ENCODE measurements at places on chromosomes 16 and 17. TPM values are rescaled to one million over a fixed set of nuclear protein-coding genes. Genes with fewer than 3 reads are reported as not detected.

DNA sequence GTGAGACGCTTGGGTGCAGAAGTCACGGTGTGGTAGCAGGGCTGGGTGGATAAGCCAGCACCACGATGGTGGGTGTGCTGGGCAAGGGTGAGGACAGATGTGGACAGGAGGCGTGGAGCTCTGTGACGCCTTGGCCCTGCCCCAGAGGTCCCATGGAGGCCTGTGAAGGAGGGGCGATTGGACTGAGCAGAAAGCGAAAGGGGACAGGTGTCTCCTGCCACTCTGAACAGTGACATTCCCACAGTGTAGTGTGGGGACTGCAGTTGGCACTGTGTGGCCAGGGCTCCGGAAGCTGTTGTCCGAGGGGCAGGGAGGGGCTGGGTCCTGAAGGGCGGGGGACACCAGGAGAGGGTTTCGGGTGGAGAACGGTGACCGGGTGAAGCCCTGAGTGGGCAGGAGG is 7.3 kb downstream of the TBC1D24 start:
- no peaks in the 10 kb centered on the region for H3K36me3 ChIP-seq
- DNase-seq: no peak
- no peaks in the 10 kb centered on the region for H3K4me1 ChIP-seq
- no peaks in the 10 kb centered on the region for H3K27me3 ChIP-seq
- H3K4me3 ChIP-seq: no peak overlapping the region

- no peak overlapping the region for H3K4me3 ChIP-seq
- H3K36me3 ChIP-seq: no peaks in the 10 kb centered on the region
- H3K27ac ChIP-seq: no peak overlapping the region
- H3K27me3 ChIP-seq: no peaks in the 10 kb centered on the region
- no peaks in the 10 kb centered on the region for H3K4me1 ChIP-seq
- no peak for DNase-seq
Observed at GRCh38 chr17:52790359-52790955, 631.9 kb upstream of the CA10 start.

Gene ZNF469
- total RNA-seq: 1.7 TPM

GRCh38 chr17:41797377-41797776 is 10.9 kb upstream of the JUP start:
- no peaks in the 10 kb centered on the region for H3K36me3 ChIP-seq
- no peak for DNase-seq
- H3K27ac ChIP-seq: no peak overlapping the region
- no peaks in the 10 kb centered on the region for H3K27me3 ChIP-seq
- H3K4me1 ChIP-seq: peaks cover 35% of the 10 kb centered on the region

GRCh38 chr16:967077-967541 is 3.7 kb downstream of the LMF1 start:
- no peaks in the 10 kb centered on the region for H3K27me3 ChIP-seq
- H3K4me1 ChIP-seq: peaks cover 5% of the 10 kb centered on the region
- H3K27ac ChIP-seq: no peak overlapping the region
- DNase-seq: no peak

GRCh38 chr17:18324140-18325050 is 9.3 kb downstream of the SMCR8 start:
- no peak overlapping the region for H3K27ac ChIP-seq
- DNase-seq: no peak
- H3K4me1 ChIP-seq: peaks cover 15% of the 10 kb centered on the region
- H3K36me3 ChIP-seq: no peaks in the 10 kb centered on the region
- H3K27me3 ChIP-seq: no peaks in the 10 kb centered on the region

Gene IGFBP4
- total RNA-seq: 220 TPM

DNA sequence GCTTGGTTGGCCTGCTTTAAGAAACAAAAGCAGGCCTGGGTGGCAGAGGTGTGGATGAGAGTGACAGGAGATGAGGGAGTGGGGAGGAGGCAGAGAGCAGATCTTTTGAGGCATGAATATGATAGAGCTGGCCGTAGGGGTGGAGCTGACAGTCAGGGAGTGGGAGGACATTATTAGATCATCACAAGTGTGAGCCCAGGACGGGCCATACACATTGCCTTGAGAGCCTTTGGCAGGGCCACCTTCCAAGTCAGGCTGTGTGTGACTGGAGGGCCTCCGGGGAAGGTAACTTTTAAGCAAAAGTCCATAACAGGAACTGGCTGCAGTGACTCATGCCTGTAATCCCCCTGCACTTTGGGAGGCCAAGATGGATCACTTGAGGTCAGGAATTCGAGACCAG is 26.3 kb downstream of the GINS3 start:
- DNase-seq: no peak
- H3K4me1 ChIP-seq: no peaks in the 10 kb centered on the region
- no peak overlapping the region for H3K4me3 ChIP-seq
- H3K36me3 ChIP-seq: no peaks in the 10 kb centered on the region

DNA sequence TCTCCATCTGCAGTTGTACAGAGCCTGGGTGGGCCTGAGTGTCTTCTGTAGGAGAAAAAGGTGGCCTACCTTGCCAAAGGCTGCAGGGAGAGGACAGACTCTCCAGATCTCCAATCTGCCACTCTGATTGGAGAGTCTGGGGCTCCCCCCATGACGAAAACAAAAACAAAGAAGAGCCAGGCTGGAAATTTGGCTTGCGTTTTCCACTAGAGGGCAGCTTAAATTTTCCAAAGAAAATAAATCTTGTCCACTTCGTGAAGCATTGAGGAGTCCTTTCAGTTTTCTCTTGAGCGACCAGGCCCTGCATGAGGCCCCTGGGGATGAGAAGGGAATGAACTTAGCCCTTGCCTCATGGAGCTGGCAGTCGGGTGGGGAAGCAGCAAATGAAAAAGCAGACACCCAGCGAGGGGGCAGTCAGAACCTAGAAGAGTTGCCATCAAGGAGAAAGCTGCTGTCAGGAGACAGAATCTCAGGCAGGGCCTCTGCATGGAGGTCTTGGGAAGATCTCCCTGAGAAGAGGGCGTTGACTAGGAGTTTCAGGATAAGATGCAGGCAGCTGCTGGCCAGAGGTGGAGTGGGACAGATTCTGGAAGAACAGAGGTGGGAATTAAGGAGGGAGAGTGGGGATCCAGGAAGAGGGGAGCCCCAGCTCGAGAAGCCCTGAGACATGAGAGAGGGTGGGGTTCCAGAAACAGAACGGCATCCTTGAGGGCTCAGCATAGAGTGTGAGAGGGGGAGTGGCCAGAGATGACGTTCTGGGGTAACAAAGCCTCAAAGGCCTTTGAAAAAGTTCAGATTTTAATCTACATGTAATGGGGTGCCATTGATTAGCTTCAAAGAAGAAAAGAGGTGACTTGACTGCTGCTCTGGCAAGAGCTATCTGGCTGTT is 8.4 kb upstream of the SHCBP1 start:
- no peaks in the 10 kb centered on the region for H3K27me3 ChIP-seq
- H3K36me3 ChIP-seq: no peaks in the 10 kb centered on the region
- no peak overlapping the region for H3K27ac ChIP-seq
- H3K4me1 ChIP-seq: no peaks in the 10 kb centered on the region
- no peak overlapping the region for H3K4me3 ChIP-seq

Gene ABI3
- total RNA-seq: 4.9 TPM

- DNase-seq: no peak
- H3K4me3 ChIP-seq: no peak overlapping the region
- no peaks in the 10 kb centered on the region for H3K27me3 ChIP-seq
Observed at GRCh38 chr16:66653581-66654350, 42.8 kb downstream of the CMTM4 start.

DNA sequence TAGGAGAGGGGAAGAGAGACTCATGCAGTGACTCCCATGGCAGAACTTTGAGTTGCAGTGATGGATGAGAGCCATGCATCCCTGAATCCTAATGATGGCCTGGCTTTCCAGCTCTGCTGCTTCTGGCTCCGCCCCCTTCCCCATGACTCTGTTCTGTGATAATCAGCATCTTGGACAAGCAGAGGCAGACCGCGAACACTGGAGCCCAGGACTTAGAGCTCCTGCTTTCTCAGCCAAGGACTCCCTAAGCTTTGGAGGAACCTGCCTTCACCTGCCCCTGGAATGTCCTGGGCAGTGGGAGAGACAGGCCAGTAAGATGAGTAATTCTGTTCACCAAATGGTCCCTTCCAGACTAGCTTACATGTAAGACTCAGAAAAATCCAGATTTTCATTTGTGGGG is 12.5 kb downstream of the CCDC92B start:
- H3K4me1 ChIP-seq: no peaks in the 10 kb centered on the region
- no peak overlapping the region for H3K27ac ChIP-seq
- H3K36me3 ChIP-seq: no peaks in the 10 kb centered on the region
- H3K4me3 ChIP-seq: no peak overlapping the region
- no peak for DNase-seq

DNA sequence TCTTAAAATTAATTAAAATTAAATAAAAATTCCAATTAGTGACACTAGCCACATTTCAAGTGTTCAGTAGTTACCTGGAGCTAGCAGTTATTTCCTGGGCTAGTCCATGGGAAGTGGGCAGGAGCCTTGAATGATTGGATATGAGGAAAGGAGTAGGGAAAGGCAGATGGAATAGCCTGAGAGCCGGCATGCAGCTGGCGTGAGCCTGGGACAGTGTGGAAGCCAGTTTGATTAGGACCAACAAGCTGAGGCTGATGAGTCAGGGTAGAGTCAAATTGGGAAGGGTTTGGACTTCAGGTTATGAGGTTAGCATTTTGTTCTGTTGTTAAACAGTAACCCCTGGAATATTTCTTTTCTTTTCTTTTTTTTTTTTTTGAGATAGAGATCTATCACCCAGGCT is 15.3 kb upstream of the GNA13 start:
- no peak for DNase-seq
- H3K27ac ChIP-seq: peak overlapping the region; percentile 89
- no peaks in the 10 kb centered on the region for H3K27me3 ChIP-seq
- no peaks in the 10 kb centered on the region for H3K36me3 ChIP-seq
- no peak overlapping the region for H3K4me3 ChIP-seq
- no peaks in the 10 kb centered on the region for H3K4me1 ChIP-seq

GRCh38 chr16:66300501-66300900 is 66.0 kb upstream of the CDH5 start:
- DNase-seq: no peak
- no peaks in the 10 kb centered on the region for H3K27me3 ChIP-seq
- no peak overlapping the region for H3K27ac ChIP-seq
- no peaks in the 10 kb centered on the region for H3K36me3 ChIP-seq
- no peaks in the 10 kb centered on the region for H3K4me1 ChIP-seq

DNA sequence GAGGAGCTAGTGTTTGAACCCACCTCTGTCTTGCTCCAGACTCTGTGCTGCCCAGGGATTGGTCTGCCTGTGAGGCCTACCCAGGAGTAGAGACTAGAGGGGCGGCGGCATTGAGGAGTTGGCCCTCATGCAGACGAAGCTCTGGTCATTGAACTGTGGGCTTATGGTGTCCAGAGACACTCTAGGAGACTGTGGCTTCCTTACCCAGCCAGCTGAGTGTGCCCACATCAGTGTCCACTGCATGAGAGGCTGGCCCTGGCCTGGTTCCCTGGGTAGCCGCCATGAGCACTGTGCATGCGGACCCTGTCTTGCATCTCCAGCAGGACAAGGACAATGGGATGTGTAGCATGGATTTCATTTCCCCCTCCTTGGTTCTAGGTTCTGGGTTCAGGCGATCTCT is 14.0 kb downstream of the SGSM2 start:
- DNase-seq: no peak
- H3K4me1 ChIP-seq: no peaks in the 10 kb centered on the region
- no peaks in the 10 kb centered on the region for H3K36me3 ChIP-seq
- no peaks in the 10 kb centered on the region for H3K27me3 ChIP-seq

DNA sequence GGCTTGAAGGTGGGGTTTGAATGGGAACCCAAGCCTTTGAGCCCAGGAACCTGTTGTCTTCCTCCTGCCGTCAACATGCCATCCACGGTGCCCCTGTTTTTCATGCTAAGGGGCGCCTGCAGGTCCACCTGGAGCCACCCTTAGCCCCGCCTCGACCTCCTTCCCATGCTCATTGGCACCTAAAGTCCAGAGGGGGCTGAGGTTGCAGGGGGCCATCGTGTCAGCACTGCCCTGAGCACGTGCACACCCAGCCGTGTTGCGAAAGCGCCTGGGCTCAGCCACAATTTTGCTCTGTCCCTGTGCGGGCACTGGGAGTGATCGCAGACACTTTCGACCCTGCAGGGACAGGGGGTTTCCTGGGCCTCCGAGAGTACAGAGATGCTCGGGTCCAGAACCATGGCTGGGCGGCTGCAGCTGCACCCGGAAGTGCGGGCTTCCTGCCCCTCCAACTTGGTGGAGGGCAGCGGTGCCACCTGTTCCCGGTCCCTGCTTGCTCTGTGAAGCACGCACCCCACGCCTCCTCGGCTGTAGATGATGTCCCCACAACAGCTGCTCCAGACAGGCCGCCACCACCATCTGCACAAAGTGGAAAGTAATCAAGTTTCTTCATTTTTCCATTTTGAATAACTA is 454.7 kb downstream of the CDH8 start:
- H3K4me3 ChIP-seq: no peak overlapping the region
- no peak for DNase-seq
- no peaks in the 10 kb centered on the region for H3K4me1 ChIP-seq
- H3K27ac ChIP-seq: no peak overlapping the region

Gene C16orf92
- total RNA-seq: not detected

GRCh38 chr16:66129196-66129595 is 237.3 kb upstream of the CDH5 start:
- H3K27me3 ChIP-seq: no peaks in the 10 kb centered on the region
- H3K4me3 ChIP-seq: no peak overlapping the region
- no peaks in the 10 kb centered on the region for H3K4me1 ChIP-seq
- no peak overlapping the region for H3K27ac ChIP-seq
- H3K36me3 ChIP-seq: no peaks in the 10 kb centered on the region

GRCh38 chr17:80026359-80027042 is 9.2 kb downstream of the TBC1D16 start:
- no peaks in the 10 kb centered on the region for H3K36me3 ChIP-seq
- H3K4me1 ChIP-seq: no peaks in the 10 kb centered on the region
- no peak for DNase-seq
- no peak overlapping the region for H3K27ac ChIP-seq

- peaks cover 9% of the 10 kb centered on the region for H3K27me3 ChIP-seq
- DNase-seq: no peak
Observed at GRCh38 chr17:9021992-9022572, 772 bp downstream of the NTN1 start.

GRCh38 chr17:63289931-63290330 is 156.2 kb downstream of the CYB561 start:
- H3K27me3 ChIP-seq: no peaks in the 10 kb centered on the region
- H3K27ac ChIP-seq: no peak overlapping the region
- no peaks in the 10 kb centered on the region for H3K36me3 ChIP-seq

- no peak overlapping the region for H3K4me3 ChIP-seq
- H3K4me1 ChIP-seq: no peaks in the 10 kb centered on the region
- H3K27me3 ChIP-seq: no peaks in the 10 kb centered on the region
- no peak overlapping the region for H3K27ac ChIP-seq
- H3K36me3 ChIP-seq: no peaks in the 10 kb centered on the region
Observed at GRCh38 chr16:57343221-57343620, 15.4 kb upstream of the CCL22 start.

GRCh38 chr17:74567397-74567796 is at the start of gene CD300H:
CD300H (minus strand) TSS chr17:74567509.
- H3K4me1 ChIP-seq: no peaks in the 10 kb centered on the region
- no peaks in the 10 kb centered on the region for H3K36me3 ChIP-seq
- no peak for DNase-seq
- no peaks in the 10 kb centered on the region for H3K27me3 ChIP-seq
- no peak within 1 kb of the TSS for H3K4me3 ChIP-seq

GRCh38 chr17:38728290-38728831 is 1.8 kb upstream of the CISD3 start:
- DNase-seq: no peak
- peak overlapping the region; percentile 25 for H3K27ac ChIP-seq
- H3K4me1 ChIP-seq: peaks cover 31% of the 10 kb centered on the region
- no peaks in the 10 kb centered on the region for H3K36me3 ChIP-seq
- H3K27me3 ChIP-seq: no peaks in the 10 kb centered on the region

GRCh38 chr16:12587646-12588277 is 215.9 kb downstream of the CPPED1 start:
- no peaks in the 10 kb centered on the region for H3K4me1 ChIP-seq
- no peak overlapping the region for H3K27ac ChIP-seq
- H3K4me3 ChIP-seq: no peak overlapping the region
- no peaks in the 10 kb centered on the region for H3K36me3 ChIP-seq

GRCh38 chr17:43416998-43417890 is 18.5 kb downstream of the ARL4D start:
- H3K27me3 ChIP-seq: no peaks in the 10 kb centered on the region
- H3K27ac ChIP-seq: no peak overlapping the region
- no peak overlapping the region for H3K4me3 ChIP-seq
- peaks cover 8% of the 10 kb centered on the region for H3K4me1 ChIP-seq
- no peaks in the 10 kb centered on the region for H3K36me3 ChIP-seq
